Activated CD4-positive, CD25-positive, alpha-beta regulatory T cell (primary cell): ENCODE measurements at places on chromosomes 1 and 21.

DNA sequence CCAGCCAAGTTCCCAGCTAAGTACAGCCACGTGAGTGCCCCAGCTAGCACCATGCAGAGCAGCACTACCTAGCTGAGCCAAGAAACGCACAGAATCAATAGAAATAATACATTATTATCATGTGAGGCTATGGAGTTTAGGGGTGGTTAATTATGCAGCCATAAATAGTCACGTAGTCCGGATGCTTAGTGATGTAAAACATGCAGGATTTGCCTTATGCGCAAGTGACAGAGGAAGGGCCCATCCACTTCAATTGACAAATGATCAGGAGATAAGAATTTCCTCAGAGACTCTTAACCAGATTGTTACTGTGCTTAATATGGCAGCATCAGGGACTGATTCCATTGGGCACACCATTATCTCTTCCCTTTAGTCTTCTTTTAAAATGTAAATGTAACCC is 44.8 kb upstream of the DUSP10 start:
- DNase-seq, result no peak

DNA sequence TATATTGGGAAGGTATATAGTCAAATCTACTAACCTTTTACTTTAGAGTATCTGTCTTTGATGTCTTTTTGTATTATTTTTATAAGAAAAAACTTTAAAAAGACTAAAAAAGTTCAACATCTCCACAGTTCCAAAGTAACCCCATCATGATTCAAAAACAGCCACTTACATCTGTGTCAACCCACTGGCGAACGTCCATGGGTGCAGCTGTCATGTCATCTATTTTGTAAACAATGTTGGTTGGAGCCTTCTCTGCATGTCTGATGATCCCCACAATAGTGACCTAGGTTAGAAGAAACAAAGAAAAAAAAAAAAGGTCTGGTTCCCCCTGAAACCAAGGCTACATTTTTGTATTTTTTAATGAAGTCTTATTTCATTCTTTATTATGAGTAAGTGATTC is 28.0 kb upstream of the SMPDL3B start:
- no peak for DNase-seq

- no peak for DNase-seq
These were observed 1.4 kb upstream of the CFAP298 start for GRCh38 chr21:32613436-32614043.

DNA sequence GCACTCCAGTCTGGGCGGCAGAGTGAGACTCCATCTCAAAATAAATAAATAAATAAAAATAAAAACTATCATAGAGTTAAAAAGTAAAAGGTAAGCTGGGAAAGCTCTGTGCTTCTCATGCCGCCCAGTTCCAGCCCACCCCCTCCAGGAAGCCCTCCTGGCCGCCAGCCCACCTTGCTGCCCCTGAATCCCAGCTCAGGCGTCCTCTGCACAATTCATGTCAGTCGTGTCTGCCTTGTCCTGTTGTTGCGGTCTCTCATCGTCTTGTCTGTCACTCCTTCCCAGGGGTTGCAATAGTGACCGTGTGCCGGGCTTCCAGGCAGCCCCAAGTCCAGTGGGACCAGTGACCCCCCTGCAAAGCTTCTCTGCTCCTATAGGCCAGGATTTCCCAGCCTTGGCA is 44.1 kb downstream of the RSPH1 start:
- DNase-seq, result no peak

DNA sequence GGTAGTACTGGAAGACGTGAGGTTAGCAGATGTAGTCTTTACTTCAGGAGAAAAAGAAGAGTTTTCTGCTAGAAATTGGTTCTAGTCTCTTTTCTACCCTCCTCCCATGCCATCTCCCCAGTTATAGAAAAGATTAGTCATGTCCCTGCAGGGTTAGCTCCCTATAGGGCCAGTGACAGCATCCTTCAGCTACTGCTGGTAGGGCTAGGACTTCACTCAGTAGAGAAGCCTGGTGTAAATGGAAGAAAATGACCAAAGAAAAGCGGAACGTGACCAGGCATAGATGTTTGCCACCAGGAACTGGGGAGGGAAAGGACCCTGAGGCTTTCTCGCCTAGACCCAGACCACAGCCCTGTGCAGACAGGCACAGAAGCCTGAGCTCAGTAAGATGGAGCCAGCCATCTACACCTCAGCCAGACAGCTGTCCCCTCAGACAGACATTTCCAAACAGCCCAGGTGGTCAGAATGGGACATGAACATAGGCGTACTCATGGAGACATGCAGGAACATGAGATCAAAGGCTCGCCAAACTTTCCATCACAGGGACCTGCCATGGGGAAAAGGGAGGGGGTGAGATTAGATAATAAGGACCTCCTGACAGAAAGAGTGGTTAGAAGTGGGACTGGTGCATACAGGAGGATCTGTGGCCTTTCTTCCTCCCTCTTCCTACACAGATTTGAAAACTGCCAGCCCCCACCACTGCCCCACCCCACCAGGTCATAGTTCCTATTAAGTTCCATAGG is 23.5 kb upstream of the SLAMF9 start:
- DNase-seq, result no peak

- no peak for DNase-seq
These were observed 58.1 kb downstream of the PTPN14 start for GRCh38 chr1:214493126-214493796.

GRCh38 chr1:219066631-219067349 is 106.9 kb upstream of the LYPLAL1 start:
- no peak for DNase-seq

DNA sequence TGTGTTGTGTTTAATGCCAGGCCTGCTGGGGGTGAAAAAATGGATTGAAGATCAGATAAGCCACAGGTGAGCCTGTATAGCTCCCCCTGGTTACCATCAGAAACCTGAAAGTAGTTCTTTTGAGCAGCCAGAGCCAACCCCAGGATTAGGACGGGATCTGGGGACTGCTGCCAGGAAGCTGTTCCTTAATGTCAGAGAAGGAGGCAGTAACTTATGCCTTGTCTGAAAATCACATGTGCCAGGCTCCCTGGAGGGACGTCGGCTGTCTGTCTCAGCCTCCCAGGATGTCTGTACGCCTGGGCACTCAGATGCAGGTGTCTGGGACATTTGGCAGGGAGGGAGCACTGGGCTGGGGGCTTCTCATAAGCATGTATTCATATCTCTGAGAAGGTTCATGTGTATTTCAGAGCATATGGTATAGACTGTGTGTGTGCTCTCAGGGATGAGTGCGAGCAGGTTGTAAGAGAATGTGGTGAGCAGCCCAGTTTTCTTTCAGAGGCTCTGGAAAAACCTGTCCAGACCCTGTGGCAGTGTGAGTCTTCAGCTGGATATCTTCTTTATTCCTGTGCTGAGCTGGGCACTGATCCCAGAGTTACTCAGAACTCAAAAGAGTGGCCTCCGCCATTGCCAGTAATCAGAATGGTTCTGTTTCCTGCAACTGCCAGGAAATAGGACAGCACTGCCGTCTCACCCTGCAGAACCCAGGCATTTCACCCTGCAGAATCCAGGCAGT is 2.8 kb downstream of the FAM43B start:
- DNase-seq, result no peak

DNA sequence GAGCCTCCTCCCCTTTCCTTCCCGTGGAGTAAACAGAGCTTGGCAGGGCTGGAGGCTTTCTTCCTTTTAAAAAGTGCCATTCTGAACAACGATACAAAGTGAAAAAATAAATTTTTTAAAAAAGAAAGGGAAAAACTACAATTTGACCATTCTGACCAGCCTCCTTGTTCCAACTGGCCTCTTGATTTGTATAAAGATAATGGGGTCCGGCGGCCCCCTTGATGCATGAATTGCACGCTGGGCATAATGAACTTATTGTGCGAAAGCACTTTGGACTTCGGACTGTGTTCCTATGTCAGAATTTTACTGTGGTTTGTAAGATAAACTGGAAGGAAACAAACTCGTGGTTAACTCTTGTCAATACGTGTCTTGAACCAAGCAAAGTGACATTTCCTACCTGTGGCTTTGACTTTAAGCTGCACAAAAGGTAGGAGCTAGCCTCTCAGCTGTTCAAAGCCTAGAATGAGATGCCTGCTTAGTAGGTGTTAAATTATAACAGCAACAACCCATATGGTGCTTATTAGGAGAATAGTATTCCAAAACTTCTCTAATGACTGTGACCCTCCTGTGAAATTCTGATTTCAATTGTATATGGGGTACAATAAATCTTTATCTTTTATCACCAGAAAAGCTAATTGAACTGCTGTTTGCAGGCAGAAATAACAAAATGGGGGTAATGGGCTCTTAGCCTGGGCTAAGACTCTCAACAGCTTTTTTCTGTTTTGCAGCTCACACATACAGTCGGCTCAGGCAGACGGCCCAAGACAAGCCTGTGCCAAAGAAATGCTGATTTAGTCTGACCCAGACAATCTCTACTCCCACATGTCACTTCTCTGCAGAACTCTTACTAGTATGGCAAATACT is 9.3 kb downstream of the IRF2BP2 start:
- DNase-seq, result no peak

GRCh38 chr1:112700290-112701226 is 6.4 kb downstream of the RHOC start:
- peak; percentile 37 for DNase-seq

- no peak for DNase-seq
These were observed 28.0 kb downstream of the ARHGAP29 start for GRCh38 chr1:94209425-94209824.

GRCh38 chr1:15005116-15005515 is 148.4 kb upstream of the TMEM51 start:
- no peak for DNase-seq

DNA sequence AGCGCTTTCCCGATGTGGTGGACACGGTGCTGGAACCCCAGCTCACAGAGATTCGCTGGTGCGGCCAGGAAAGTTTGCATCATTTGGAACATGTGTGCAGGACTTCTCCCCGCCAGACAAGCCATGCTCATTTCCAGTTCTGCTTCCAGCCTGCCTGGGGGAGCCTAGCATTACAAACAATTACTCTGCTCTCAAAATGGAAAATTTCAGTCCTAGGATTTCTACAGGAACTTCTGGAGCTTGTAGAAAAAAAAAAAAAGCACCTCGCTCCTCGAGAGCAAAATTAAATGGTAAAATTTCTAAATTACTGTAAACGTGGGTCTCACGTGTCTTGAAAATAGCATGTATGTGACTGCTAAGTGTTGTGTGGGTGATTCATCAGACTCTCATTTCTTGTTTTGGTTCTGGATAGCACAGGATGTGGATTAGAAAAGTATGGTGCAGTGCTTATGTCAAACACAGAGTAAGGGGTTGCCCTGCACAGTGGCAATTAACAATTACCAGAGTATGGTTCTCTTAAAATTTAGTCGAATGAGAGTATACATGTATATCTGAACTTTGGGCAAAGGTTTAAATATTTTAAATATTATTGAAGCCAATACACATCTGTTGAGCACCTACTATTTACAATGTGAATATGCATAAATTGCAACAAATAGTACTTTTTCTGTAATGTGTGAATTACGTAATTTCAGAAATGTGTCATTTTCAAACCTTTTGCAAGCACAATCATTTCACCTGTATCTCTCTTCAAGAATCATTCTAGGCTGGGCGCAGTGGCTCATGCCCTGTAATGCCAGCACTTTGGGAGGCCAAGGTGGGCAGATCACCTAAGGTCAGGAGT is 61.8 kb upstream of the PTGFRN start:
- no peak for DNase-seq

DNA sequence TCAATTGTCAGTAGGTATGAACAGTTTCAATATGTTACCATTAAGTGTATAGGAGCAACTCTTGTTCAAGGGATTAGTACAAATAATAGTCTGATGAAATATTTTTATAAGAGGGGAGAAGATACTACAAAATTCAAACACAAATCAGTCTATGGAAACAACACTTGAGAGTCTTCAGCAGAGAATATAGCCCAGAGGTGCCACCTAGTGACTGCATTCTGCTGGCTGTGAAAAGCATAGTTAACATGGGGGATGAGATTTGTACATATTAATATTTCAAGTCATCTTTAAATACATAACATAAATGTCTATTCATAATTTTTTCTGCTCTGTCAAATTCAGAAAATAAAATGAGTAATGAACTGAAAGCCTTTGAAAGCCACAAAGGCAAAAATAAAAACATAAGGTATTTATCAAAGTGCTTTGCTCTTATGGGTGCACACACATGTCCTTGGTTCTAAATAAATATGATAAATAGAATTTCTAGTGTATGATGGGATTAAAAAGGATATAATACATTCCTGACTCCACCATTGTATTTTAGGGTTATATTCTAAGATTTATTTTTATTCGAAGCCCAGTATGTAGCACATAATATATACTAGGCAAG is 440.9 kb upstream of the ZRANB2 start:
- DNase-seq, result no peak

DNA sequence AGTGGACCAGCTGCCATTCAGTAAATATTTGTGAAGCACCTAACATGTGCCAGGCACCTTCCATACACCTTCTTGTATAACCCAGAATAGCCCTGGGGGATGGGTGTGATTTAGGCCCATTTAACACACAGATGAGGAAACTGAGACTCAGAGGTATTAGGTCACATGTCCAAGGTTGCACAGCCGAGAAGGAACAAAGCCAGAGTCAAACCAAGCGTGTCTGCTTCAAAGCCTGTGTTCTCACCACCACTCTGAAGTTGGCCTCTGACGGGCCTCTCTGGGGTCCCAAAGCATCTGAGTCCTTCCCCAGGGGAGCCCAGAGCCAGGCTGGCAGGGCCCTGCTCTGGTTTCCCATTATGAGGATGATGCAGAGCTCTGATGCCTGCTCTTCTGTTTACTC is 65.1 kb downstream of the LACTBL1 start:
- DNase-seq, result no peak

- no peak for DNase-seq
These were observed at the start of gene CDK18 for GRCh38 chr1:205504311-205505075. Gene CDK18, plus strand, starts transcription at chr1:205504669. Its CDS starts 18,499 bp downstream, at chr1:205523168.

DNA sequence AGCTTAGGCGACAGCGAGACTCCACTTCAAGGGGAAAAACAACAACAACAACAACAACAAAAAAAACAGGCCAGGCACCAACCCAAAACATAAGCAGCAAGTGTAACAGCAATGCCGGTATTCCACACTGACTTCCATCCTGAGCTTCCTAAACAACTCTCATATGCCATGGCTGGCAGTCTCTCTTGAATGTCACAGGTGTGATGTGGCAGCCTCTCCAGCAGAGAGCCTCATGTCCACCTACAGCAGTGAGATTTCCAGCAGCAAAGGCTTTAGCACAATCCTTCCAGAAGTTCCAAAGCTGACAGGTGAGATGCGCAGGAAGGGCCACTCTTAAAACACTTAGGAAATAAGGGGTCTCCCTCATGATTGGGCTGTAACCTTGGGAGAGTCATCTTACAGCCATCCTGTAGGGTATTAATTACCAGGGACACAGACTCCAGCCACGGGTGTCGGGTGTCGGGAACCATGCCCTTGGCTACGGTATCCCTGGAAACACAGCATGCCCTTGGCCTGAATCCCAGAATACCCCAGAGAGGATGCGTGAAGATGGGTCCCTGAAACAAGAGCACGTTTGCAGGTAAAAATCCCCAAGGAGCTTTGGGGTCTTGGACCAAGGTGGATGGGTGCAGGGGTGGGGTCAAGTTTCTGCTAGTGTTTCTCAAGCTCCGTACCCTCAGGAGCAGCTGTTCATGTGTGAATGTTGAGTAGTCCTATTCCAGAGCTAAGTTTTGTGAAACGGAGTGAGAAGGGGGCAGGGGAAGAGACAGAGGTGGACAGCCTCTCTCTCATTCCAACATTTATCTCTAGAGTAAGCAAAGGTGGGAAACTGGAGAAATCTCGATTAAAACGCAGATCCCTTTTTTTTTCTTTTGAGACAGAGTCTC is 31.4 kb downstream of the CLSTN1 start:
- no peak for DNase-seq

- DNase-seq, result no peak
These were observed 23.7 kb upstream of the KCNE2 start for GRCh38 chr21:34340061-34340460.
